Mesendoderm (in vitro differentiated cells): ENCODE measurements at places on chromosomes 3 and 15.

GRCh38 chr3:152175528-152175889 is 93.2 kb upstream of the MBNL1 start:
- no peak for DNase-seq

DNA sequence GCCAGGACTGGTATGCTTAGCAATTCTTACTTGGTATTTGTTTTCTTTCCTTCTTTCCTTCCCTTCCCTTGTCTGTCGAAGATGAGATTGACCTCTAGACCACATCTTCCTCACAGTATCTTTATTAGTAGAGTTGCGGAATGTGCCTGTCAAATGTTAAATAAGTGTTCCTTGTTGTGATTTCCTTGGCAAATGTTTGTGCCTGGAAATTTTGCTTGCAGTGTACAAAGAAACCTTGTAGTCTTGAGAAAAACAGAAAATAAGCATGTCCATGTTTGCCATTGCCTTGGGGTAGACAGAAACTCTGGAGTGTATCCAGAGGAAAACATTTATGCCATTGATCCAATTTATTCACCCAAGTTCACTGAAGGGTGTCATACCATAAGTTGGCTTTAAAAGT is 79.5 kb upstream of the ZNF385D start:
- no peak for DNase-seq

- no peak for DNase-seq
These were observed 130.7 kb downstream of the LPP start for GRCh38 chr3:188284455-188285212.

- no peak for DNase-seq
These were observed 135.5 kb upstream of the TTC14 start for GRCh38 chr3:180466401-180467011.

GRCh38 chr15:56528136-56528535 is 63.2 kb upstream of the MNS1 start:
- no peak for DNase-seq

GRCh38 chr3:58529516-58530353 is 7.3 kb downstream of the ACOX2 start:
- DNase-seq = peak; percentile 88

- no peak for DNase-seq
These were observed 99.2 kb downstream of the SLMAP start for GRCh38 chr3:57855281-57855680.

- no peak for DNase-seq
These were observed 15.5 kb upstream of the EHD4 start for GRCh38 chr15:41987925-41988275.

DNA sequence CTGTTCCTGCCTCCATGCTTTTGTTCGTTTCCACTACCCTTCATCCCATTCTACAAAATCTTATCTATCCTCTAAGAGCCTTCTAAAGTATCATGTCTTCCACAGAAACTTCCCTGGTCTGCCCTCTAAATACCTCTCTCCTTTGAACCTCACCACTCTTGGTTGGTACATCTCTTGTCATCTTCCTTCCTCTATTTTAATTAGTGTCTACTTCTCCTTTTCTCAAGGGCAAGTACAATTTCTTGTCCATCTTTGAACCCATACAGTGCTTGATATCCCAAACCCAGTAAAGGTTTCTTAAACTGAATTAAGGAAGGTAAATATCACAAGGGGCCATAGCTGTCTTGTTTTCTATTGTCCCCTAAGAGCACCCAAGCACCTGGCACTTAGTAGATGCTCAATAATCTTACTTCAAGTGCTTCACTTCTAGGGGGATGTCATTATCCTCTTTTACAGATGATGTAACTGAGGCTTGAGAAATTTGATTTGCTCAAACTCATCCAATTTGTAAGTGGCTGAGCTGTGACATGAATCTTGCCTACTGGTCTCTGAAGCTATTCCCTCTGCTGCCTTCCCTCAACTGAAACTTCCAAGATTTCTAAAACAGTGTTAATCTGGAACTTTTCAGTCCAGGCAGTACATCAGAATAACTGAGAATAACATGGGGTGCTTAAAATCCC is 2.6 kb upstream of the DAPK2 start:
- no peak for DNase-seq

- DNase-seq = no peak
These were observed 11.7 kb upstream of the LACTB start for GRCh38 chr15:63109920-63110319.

GRCh38 chr3:128269796-128270195 is 116.5 kb downstream of the EEFSEC start:
- DNase-seq = no peak

- DNase-seq = no peak
These were observed 443.9 kb downstream of the DIPK2A start for GRCh38 chr3:144415492-144415891.

- DNase-seq = no peak
These were observed 12.9 kb downstream of the HEG1 start for GRCh38 chr3:125042725-125043406.

DNA sequence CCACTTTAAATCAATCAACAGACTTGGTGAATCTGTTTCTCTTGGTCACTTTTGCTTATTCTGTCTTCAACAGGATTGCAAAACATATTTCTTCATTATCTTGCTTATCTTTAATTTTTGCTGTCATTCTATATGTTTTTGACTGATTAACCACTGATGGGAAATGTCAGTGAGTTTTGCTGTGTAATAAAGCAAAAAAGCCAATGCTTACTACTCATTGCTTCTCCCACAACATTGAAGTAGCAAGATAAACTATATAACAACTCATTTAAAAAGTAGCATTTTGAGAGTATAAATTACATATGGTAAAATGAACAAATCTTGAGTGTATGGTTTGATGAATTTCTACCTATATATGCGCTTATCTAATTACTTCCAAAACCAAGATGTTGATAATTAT is 892 bp downstream of the CD200R1L start:
- DNase-seq = no peak

DNA sequence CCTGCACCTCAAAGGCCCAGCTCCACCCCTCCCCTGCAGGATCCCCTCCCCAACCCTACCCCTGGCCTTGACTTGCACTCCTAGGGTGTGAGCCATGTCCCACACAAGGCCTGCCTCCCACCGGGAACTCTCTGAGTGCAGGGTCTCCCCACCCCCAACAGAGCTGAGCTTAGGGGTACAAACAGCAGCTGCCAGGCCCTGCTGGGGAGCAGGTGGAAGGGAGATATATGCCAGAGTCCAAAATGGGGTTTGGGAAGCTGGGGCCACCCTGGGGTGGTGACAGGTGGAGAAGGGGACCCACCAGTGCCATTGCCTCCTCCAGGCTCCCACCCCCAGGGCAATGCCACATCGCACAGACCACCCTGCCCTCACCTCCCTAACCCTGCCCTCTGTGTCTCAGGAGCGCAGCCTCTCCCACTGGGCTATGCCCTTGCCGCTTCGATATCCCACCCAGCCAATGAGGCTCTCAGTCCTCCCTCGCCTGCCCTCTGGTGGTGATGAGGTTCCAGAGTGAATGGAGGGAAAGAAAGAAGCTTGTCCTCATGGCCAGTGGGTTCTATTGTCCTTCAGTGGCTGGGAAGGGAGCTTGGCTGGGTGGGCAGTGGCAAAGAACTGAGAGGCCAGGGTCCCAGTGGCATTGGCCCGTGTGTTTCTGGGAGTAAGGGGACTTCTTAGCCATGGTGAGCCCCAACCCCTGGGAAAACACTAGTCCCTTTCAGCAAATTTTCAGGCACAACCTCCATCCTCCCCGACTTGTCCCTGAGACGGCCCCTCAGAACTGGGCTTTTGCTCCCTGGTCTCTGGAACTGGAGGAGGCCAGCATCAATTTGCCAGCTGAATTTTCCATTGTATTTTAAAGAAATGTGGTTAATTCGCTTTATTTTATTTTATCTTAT is 46.8 kb downstream of the CYP11A1 start:
- DNase-seq = peak; percentile 67

DNA sequence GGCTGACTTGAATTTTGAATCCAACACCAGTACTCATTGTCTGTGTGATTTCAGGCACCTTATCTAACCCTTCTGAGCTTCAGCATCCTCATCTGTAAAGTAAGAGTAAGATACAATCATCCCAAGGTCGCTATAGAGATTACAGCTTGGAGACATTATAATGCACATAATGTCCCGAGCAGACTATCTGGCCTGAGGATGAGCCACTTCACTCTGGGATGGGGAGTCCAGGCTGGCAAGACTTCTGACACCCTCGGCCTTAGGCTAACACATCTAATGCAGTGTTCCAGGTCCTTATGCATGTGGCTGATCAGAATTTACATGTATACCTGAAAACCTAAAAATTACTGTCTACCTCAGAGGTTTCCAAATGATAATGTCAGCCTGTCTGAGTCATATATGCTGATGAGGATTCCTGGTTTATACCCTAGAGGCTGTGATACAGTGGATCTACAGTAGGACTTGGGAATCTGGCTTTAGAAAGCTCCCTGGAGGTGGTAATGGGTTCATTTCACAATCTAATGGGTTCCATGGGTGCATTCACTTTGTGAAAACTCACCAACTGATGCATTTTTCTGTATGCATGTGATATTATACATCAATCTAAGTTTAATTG is 229.0 kb upstream of the SLCO3A1 start:
- DNase-seq = no peak

GRCh38 chr3:16911916-16912315 is 27.2 kb downstream of the PLCL2 start:
- no peak for DNase-seq

DNA sequence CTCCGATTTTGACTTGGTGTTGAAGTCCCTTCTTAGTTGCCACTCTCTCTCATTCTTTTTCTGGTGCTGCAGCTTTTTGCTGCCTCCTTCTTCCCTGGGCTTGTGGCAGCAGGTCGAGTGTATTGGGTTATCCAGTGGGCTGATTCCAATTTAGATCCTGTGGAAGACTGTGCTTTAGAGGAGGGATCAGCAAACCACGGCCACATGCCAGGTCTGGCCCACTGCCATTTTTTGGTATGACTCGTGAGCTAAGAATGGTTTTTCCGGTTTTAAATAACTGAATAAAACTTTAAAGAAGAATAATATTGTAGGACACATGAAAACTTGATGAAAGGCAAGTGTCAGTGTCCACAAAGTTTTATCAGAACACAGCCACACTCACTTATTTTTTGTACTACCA is 330.5 kb downstream of the ROBO2 start:
- no peak for DNase-seq

- no peak for DNase-seq
These were observed 74.6 kb upstream of the ARL6 start for GRCh38 chr3:97689962-97690361.

GRCh38 chr15:62517541-62517940 is 352.5 kb upstream of the C2CD4B start:
- no peak for DNase-seq

GRCh38 chr3:177037241-177037640 is 160.0 kb downstream of the TBL1XR1 start:
- DNase-seq = no peak

DNA sequence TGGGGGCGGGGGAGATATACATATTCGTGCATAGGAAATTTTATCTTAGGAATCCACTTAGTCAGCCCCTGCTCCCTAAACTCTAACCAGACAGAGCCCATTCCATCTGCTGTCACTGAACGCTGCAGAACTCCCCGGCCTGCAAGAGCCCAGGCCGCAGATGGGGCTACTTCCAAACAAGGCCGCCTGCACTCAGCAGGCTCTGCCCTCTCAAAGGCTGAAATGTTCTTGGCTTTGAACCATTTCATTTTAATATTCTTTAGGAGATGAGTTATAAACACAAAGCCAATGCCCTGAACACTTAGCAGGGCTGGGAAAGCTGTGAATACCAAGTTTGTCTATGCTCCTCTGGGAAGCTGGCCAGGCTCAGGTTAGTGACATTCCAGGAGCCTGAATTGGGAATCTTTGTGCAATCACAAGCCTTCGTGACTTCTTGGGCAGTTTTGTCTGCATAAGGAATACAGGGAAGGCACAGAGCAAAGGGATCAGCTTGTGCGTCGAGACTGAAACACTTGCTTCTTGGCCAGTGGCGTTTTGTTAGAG is 65.0 kb downstream of the SYNM start:
- DNase-seq = no peak

DNA sequence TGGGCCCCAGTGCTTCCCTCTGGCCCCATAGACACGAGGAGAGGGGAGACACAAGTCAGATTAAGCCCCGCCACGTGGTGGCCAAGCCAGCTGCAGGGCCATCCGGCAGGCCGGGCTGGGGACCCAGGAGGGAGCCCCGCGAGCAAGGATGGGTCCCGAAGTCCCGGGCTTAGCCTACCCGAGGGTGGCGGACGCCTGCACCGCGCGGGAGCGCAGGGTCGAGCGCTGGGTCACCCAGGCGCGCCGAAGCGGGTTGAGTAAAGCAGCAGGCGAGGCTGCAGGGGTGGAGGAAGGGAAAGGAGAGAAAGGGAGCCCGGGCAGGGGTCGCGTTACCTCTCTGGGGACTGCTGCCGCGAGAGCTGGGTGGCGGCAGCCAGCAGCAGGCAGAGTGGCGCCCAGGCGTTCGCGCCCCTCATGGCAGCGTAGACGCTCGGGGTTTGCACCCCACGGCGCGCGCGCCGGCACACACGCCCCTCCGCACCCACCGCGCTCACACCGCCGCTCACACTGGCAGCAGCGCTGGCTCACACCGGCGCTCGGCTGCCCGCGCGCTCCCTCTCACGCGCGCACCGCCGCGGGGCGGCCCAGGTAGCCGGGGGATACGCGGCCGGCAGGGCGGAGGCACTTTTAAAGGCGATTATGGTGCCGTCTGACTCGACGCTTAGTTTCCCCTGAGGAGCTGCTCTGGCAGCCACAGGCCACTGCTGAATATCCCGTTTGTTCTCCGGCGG is at the start of gene PCOLCE2:
Gene PCOLCE2, minus strand, starts transcription at position 603 of the 731 bp plus-strand sequence. Its CDS starts 187 bp downstream, at position 416.
- DNase-seq = peak; percentile 75

GRCh38 chr3:23422517-23422851 is 219.4 kb downstream of the UBE2E2 start:
- DNase-seq = no peak

GRCh38 chr3:76131396-76132153 is 346.2 kb upstream of the ZNF717 start:
- no peak for DNase-seq

DNA sequence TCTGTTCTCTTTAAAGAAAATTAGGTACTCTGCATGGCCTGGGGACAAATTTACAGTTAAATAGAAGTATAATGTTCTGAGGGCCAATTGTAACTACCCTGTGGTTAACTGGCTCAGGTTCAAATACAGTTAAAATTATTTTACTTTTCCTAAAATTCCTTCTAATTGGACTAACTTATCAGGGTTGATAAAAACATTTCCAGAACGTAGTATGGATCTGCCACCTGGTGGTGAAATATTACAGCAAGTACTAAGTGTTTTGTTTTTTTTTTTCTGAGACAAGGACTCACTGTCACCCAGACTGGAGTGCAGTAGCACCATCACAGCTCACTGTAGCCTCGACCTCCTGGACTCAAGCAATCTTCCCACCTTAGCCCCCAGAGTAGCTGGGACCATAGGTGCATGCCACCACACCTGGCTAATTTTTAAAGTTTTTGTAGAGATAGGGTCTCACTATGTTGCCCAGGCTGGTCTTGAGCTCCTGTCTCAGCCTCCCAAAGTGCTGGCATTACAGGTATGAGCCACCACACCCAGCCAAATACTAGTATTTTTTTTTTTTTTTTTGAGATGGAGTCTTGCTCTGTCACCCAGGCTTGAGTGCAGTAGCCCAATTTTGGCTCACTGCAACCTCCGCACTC is 29.2 kb downstream of the NEO1 start:
- peak; percentile 63 for DNase-seq
